ENCODE measurements at places on chromosomes 1 and 21.

GRCh38 chr1:223405507-223405906 is 12.3 kb downstream of the CCDC185 start:
- no peak for DNase-seq

DNA sequence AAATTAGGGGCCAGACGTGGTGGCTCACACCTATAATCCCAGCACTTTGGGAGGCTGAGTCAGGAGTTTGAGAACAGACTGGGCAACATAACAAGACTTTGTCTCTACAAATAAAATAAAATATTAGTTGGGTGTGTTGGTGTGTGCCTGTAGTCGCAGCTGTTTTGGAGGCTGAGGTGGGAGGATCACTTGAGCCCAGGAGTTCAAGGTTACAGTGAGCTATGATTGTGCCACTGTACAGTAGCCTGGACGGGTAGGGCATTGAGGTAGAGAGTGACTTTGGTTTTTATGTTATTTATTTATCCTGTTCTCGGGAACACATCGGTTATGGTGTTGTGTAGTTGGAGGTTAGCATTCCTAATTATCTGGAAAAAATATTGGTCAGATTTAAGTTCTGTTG is 19.5 kb downstream of the KIF1B start:
- no peak for DNase-seq

DNA sequence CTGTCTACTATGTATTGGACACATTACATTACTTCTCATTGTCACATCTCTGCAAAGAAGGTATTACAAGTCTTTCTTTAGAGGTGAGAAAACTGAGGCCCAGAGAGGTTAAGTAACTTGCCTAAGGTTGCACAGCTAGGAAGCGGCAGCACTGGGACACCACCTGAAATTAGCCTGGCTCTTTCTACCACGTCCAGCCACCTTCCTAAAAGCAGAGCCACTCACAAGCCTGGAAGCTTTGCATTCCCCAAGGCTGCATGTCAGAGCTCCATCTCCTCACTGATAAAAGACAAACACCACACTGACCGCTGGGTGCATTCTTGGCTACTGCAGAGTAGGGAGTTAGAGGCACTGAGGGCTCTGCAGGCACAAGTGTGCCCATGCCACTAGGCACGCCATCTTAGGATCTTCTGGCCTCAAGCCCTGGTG is 2.4 kb downstream of the CD247 start:
- no peak for DNase-seq

GRCh38 chr1:187877220-187877619 is 1048.5 kb downstream of the PLA2G4A start:
- DNase-seq = no peak

DNA sequence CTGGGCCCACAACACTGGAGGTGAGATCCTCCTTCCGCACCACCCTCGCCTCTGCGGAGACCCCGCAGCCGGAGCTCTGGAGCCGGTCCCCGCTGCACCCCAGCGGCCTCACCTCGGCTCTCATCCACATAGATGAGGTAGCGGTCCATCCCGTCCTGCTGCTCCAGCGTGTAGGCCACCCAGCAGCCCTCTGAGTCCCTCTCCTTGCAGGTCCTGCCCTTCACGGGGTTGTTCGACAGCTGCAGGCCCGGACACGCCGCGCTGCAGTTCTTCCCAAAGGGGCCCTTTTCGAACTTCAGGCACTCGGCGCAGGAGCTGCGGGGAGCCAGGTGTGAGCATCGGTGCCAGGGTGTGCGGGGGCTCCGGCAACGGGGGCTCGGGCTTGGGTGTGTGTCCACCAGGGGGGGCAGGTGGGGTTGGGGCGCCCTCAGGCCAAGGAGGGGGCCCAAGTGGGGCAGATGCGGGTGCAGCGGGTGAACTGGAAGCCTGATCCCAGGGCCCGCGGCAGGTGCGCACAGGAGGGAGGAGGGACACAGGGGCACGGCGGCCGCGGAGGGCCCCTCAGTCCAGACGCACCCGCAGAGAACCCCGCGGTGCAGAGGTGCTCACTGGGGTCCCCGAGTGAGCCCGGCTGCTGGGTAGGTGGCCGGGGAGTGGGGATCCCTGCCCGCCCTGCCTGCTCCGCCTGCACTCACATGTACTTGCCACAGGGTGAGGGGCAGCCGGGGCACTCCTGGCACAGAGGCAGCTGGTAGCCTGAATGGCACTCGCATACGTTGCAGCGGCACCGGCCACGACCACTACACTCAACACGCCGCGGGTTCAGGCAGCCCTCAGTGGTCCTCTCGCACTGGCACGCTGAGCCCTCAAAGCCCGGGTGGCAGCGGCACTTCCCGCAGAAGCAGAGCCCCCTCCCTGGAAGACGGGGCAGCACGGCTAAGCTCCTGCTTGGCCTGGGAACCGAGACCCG is 15.4 kb upstream of the PTTG1IP start:
- no peak for DNase-seq

- DNase-seq = no peak
These were observed 378.4 kb upstream of the RUNX1 start for GRCh38 chr21:35427320-35428000.

DNA sequence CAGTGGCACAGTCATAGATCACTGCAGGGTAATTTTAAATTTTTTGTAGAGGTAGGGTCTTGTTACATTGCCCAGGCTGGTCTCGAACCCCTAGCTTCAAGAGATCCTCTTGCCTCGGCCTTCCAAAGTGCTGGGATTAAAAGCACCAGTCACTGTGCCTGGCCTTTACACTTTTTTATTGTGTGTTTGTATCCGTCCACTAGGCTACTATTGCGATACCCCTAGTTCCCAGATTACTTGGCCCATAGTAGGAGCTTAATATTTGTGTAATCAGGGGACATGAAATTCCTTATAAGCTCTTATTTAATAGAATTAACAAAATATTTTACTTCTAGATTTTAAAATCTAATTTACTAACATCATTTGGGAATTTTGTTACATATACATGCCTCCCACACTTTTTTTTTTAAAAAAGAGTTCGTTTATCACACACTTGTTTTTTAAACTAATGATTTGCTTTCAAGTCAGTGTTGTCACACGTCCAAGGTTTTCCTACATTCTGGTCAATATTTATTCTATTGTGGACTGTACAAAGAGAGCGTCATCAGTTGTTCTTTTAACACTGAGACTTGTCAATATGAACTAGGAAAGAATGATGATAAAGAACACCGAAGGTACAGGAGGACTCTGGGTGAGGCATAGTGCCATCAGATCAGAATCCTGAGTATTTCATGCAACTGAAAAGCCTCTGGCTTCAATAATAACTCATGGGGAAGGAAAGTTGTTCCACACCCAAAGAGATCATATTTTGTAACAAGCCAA is 63.7 kb downstream of the LEPR start:
- no peak for DNase-seq

GRCh38 chr1:14369526-14370213 is 228.8 kb upstream of the KAZN start:
- DNase-seq = no peak

DNA sequence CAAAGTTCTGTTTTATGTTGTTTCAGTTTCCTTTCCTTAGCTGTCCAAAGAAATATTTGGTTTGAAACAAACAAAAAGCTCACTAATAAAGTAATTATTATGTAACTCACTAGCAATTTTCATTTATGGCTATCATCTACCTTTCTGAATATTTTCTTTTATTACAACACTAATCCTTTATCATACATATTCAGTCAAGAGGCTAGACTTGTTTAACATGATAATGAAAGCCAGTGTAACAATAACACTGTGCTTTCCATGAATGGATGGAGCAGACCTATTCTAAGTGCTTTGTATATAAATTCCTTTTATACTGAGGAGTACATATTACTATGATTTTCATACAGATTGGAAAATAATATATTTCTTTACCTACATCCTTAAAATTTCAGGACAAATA is 972.8 kb upstream of the ADGRL4 start:
- DNase-seq = no peak

GRCh38 chr1:54973205-54973921 is 7.1 kb upstream of the TMEM61 start:
- DNase-seq = no peak

DNA sequence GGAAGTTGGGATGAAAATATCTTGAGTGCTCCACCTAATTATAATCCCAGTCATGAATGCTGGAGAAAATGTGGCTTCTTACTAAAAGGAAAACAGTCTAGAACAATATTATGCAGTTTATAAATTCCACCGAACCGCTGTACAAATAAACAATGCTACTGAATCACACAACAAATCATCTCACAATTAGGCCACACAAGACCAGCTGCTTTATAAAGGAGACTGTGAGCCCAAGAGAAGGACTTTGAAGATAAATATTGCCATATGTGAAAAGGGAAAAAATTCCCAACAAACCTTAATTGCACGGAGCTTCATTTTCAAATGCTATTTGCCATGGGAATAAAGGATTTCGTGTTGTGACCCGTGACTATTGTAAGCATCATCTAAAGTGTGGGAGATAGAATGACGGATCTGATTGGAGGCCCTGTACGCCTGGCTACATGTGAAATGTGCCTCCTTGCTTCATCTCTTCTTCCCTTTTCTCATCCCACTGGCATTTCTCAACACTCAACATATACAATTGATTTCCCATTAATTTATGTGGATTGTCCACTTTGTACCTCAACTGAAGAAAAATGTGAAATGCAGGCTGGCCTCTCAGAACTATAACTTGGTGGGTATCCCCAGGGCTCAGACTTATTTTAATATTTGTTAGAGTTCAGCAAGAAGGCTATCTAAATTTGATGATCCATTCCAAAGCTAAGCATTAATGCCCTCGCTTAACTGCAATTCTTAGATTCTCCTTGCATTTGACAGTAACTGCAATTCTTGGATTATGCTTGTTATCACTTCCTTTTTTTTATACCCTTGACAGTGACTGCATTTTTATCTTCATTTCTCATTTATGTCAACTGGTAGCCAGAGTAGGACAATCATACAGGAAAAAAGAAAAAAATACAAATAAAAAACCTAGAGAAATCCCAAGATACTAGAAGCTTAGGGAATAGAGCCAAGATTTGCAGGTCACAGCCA is 122.3 kb downstream of the TGFB2 start:
- no peak for DNase-seq

DNA sequence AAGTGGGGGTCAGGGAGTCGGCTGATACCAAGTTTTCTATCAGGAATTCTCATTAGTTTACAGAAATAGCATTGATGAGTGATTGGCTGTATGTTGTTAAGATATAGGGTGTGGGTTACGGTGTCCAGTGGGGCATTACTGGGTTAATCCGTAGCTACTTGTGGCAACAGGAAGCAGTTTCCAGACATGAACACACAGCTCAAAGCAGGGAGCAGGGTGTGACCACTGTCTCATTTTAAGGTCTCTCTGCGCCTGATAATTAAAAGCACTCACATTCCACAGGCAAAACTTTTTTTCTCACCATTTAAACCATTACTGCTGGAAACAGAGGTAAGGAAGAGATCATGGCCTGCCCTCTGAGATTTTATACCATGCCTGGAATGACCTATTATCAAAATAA is 114.9 kb downstream of the SIK1 start:
- no peak for DNase-seq

- DNase-seq = no peak
These were observed 590 bp downstream of the TMOD4 start for GRCh38 chr1:151175041-151175741.

DNA sequence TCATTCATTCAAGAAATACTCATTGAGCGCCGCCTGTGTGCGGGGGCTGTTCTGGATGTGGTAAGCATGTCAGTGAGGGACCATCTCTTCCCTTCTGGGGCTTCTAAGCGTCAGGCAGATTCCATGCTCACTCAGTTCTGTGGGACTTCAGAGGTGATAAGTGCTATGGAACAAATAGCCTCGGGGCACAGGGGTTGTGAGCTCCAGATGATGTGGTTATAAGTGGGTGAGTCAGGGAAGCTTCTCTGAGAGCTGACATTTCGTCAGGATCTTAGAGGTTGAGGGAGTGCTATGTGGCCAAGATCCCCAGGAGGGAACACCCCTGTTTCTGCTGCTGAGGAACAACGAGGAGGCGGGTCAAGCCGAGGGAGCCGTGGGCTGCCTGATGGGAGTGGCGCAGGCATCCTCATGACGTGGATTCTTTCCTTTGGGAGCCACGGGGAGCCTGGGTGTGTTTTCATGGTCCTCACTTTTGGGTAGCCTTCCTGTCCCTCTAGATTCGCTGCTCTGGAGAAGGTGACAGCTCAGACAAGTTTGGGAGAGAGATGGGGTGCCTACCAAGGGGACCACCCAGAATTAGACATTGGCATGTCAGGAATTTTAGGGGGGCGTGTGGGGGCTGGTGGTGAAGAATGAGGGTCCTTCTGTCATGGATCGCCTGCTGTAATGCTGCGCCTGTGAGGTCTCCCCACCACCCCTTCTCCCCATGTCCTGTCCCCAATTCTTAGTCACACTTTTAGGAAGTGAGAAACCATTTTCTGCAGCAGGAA is 38.5 kb downstream of the HUNK start:
- no peak for DNase-seq

DNA sequence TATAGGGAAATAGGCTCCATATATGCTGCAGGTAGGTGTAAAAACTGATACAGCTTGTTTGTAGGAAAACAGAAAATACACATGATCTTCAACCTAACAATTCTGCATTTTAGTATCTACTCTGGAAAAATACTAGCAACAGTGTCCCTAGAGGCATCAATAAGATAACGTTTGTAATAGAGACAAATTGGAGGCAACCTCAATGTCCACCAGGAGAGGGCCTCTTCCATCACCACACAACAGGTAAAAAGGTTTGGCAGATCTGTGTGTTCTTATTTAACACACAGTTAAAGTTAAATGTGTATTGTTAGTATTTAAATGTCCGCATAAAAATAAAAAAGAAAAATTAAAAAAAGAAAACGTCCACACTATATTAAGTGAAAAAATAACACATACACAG is 5.4 kb downstream of the EIF2D start:
- DNase-seq = no peak

- DNase-seq = no peak
These were observed 89.1 kb downstream of the BCAR3 start for GRCh38 chr1:93592551-93592949.

GRCh38 chr1:226457307-226457712 is 49.4 kb upstream of the PARP1 start:
- DNase-seq = peak; percentile 21

GRCh38 chr1:19689085-19689757 is 24.5 kb downstream of the HTR6 start:
- DNase-seq = no peak

- DNase-seq = no peak
These were observed 6.5 kb upstream of the FTCD start for GRCh38 chr21:46161633-46162592.

DNA sequence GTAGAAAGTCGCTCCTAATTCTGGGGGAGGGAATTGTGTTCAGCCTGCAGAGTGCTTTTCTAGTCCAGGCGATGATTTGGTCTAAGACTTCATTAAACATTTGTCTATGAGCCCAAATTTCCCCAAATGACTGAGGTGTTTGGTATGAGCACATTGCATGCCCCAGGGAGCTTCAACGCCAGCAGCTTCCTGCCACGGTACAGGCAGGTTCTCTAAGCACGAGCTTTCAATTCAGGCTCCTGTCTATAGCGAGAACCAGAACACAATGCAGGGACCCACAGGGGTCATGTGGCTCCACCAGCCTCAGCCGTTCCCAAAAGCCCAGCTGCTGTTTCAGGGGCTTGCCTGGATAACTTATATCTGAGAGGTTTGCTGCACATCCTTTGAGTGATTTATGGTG is 34.1 kb upstream of the H6PD start:
- no peak for DNase-seq

GRCh38 chr21:42764443-42764760 is 111.0 kb downstream of the PDE9A start:
- DNase-seq = no peak

Measured in activated CD4-positive, alpha-beta T cell treated with anti-CD3 and anti-CD28 coated beads, Interleukin-2, amount 50 U/mL, for 1 hour (primary cell).